Activated CD8-positive, alpha-beta T cell treated with anti-CD3 and anti-CD28 coated beads, Interleukin-2, amount 10 ng/mL, durations not matched to agents 7 days and 5 days (primary cell): ENCODE measurements at places on chromosomes 16 and 17. TPM values are rescaled to one million over a fixed set of nuclear protein-coding genes. Genes with fewer than 3 reads are reported as not detected.
A peak's percentile ranks its signal among the peaks of the same experiment; 100 is the strongest.

The PRSS27 gene
- 1.0 TPM for total RNA-seq

The CLEC19A gene
- total RNA-seq = not detected

The TTLL6 gene
- not detected for total RNA-seq

- peaks cover 14% of the 10 kb centered on the region for H3K27me3 ChIP-seq
- no peak overlapping the region for H3K27ac ChIP-seq
- peaks cover 7% of the 10 kb centered on the region for H3K4me1 ChIP-seq
Observed at GRCh38 chr17:40468560-40468959, 25.3 kb downstream of the IGFBP4 start.

- H3K36me3 ChIP-seq = peaks cover 2% of the 10 kb centered on the region
- no peaks in the 10 kb centered on the region for H3K27me3 ChIP-seq
- H3K4me1 ChIP-seq = no peaks in the 10 kb centered on the region
Observed at GRCh38 chr16:53803998-53804397, 100.0 kb downstream of the FTO start.

The KCNJ16 gene
- total RNA-seq = not detected

The KRT31 gene
- not detected for total RNA-seq

DNA sequence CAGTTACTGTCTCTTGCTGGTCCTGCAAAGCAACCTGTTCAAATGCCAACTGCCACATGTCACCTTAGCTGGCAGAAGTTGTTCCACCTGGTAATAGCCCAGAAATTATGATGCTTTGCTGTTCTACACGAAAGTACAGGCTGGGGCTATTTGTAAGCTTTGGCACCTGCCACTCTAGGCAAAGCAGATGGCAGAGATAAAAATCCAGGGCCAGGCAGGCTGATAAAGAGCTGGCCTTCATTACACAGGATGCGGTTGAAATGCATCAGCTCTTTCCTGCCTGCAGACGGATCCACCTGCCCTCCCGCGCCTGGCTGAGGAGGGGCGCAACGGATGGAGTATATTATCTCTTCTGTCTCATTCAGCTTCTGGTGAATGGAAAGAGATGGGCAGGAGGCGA is 29.3 kb upstream of the KDM8 start:
- H3K36me3 ChIP-seq = peaks cover 13% of the 10 kb centered on the region
- peak; percentile 81 for DNase-seq

DNA sequence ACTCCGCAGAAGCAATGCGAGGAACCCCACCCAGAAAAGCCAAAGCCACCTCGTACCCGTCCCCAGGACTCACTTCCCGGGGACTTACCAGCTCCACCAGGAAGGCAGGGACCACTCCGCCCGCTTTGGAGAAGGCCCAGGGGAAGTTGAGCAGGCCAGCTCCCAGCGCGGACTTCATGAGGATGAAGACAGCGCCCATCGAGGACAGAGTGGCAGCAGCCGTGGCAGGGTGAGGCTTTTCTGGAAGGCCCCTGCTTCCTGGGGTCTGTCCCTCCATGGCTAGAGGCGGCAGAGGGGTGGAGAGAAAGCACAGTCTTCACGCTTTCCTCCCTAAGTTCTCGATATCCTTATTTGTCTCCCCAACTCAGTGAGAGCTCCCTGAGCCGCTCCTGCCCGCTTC is 714 bp downstream of the SLC38A8 start:
- no peaks in the 10 kb centered on the region for H3K4me1 ChIP-seq
- H3K27me3 ChIP-seq = peaks cover 14% of the 10 kb centered on the region
- DNase-seq = no peak
- H3K4me3 ChIP-seq = no peak overlapping the region
- H3K36me3 ChIP-seq = no peaks in the 10 kb centered on the region

DNA sequence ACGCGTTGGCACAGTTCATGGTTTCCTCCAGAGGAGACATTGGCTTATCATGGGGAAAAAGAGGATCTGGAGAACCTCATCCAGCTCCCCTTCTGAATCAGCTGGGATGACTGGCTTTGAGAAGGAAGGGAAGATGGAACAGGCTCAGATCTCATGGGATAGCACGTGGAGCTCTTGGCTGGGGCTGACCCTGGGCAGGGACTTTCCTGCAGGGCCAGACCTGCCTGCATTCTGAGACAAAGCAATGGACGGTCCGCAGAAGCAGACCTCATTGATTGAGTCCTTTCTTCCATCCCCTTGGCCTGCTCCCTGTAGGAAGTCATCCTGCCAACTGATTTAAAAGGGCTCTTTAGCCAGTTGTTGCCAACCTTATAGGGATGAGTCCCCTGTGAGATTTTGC is 26.2 kb downstream of the PLCD3 start:
- no peak overlapping the region for H3K4me3 ChIP-seq

GRCh38 chr16:67560827-67561342 is 1.4 kb upstream of the CTCF start:
- H3K27ac ChIP-seq = peak overlapping the region; percentile 94
- no peaks in the 10 kb centered on the region for H3K27me3 ChIP-seq
- peaks cover 19% of the 10 kb centered on the region for H3K36me3 ChIP-seq
- H3K4me1 ChIP-seq = peaks cover 47% of the 10 kb centered on the region
- no peak for DNase-seq
- peak overlapping the region; percentile 88 for H3K4me3 ChIP-seq

DNA sequence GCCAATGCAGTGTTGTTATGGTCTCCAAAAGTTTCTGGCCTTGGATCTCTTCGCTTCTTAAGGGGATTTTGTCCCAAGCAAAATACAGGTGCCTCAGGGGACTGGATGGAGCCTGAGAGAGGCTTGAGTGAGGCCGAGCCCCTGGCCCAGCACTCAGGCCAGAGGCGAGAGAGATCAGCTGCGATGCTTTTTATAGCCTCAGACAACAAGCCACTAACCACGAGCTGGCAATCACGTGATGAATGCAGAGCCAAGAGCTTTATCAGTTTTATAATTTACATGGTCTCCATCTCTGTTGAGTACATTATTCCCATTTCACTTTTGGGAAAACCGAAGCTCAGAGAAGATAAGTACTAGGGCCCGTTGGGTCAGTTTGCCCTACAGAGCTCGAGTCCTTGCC is 360.0 kb upstream of the CDH5 start:
- no peaks in the 10 kb centered on the region for H3K27me3 ChIP-seq
- H3K4me3 ChIP-seq = no peak overlapping the region
- no peaks in the 10 kb centered on the region for H3K36me3 ChIP-seq
- H3K27ac ChIP-seq = no peak overlapping the region
- DNase-seq = no peak
- no peaks in the 10 kb centered on the region for H3K4me1 ChIP-seq

DNA sequence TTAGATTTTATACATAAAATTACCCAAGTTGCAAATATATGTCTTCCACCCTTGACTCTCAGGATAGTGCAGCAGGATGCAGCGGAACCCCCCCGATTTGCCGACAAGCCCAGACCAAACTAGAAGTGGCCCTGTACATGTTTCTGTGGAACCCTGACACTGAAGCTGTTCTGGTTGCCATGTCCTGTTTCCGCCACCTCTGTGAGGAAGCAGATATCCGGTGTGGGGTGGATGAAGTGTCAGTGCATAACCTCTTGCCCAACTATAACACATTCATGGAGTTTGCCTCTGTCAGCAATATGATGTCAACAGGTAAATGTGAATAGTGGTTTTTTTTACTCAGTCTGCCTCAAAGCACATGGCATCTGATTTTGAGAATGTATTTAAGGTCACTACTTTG is 70.7 kb downstream of the OMG start:
- peak; percentile 27 for DNase-seq
- H3K27me3 ChIP-seq = no peaks in the 10 kb centered on the region
- peaks cover 13% of the 10 kb centered on the region for H3K4me1 ChIP-seq
- no peak overlapping the region for H3K4me3 ChIP-seq

The PERCC1 gene
- total RNA-seq = 0.37 TPM

The IGF2BP1 gene
- total RNA-seq = not detected

The NGFR gene
- not detected for total RNA-seq

DNA sequence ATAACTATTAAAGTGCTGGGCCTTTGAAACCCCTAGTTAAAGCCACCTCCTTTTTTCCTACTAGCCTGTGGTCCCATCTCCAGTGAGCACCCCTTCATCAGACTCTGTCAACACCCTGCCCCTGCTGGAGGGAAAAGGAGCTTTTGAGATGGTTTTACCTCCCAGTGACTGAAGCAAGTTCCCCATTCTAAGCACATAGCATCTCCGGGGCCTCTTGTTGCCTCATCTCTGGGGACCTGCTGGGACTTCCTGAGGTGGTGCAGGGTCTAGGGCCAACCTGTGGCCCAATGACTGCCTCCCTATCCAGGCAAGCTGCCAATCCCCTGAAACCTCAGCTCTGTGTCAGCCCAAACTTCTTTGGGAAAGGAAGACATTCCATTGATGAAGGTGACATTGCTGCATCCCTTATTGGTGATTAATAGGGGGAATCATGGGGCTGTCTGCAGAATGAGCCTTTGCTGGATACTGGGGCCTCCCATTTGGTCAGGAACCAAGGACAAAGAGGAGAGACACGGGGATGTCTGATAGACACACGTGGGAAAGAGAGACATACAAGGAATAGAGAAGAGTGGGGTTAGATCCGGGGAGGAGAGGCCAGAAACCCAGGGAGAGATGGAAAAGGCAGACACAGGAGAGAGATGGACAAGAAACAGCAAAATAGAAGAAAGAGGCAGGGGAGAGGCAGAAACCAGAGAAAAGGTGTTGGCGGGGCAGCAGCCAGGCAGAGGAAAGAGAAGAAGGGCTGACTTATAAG is 2.4 kb downstream of the C1QL1 start:
- no peak overlapping the region for H3K27ac ChIP-seq
- DNase-seq = no peak
- peaks cover 26% of the 10 kb centered on the region for H3K4me1 ChIP-seq

The SLC12A3 gene
- not detected for total RNA-seq

The CFAP97D1 gene
- not detected for total RNA-seq
